ENCODE measurements at places on chromosomes 1 and 21. TPM values are rescaled to one million over a fixed set of nuclear protein-coding genes. Genes with fewer than 3 reads are reported as not detected.

DNA sequence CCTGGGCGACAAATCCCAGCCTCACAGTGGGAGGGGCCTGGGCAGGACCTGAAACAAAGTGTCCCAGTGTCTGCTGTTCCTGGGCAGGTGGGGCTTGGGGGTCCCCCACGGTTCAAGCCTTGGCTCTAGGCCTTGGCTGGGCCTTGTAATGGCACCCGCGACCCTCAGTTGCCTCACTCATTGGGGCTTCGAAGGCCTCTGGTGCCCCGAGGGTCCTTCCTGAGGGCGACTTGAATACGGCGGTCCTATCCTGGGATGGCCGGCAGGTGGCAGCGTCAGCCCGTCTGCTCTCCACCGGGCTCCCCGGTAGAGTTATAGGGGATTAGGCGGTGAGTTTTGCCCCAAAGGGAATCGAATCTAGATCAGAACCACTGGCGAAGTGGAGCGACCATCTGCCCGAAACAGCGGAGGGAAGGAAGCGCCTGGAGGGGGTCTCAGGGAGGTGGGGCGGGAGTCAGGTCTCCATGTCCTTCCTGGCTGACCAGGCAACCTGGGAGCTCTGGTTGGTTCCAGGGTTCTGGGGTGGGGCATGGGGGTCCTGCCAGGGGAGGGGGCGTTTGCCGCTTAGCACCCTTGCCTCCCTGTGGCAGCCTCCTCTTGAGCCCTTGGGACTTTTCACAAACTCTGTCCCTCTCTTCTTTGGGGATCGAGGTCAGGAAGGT lies 2.1 kb upstream of the PEX10 start:
- DNase-seq, result peak; percentile 53

DNA sequence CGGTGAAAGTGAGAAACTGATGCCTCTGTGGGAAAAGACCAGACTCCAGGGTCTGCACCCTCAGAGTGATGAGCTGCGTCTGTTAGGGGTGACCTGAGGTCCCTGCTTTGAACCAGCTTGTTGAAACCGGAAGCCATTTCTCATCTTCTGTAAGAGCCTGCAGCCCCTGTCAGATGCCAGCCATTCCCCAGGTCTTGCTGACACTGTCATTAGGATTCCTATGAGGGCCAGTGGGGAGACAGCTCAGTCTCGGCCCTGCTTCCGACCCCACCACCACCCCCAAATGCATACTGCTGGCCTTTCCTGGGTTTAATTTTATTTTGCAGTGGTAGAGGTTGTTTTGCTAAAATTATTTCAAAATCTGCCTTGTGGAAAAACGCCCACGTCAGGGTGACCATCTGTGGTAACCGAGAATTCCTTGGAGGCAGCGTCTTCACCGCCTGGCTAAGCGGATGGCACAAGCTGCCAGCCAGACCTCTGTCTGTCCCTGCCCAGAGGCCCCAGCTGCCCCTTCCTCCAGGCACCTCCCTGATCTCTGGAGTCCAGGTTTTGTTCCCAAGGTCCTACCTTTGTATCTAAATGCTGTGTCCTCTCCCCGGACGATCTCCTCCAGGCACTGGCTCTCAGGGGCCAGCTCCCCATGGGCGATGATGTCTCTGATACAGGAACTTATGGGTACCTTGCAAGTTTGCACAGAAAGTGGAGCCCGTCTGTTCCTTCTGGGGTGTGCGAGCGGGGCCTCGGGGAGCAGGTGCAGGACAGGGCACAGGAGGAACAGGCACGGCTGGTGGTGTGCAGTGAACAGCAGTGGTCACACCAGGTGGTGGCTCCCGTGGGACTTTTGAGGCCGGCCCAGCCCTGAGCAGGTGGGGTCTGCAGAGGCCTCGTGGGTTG lies 49.9 kb downstream of the PRKCZ start:
- no peak for DNase-seq

GRCh38 chr1:3496916-3497315 lies 42.5 kb downstream of the ARHGEF16 start:
- no peak for DNase-seq

DNA sequence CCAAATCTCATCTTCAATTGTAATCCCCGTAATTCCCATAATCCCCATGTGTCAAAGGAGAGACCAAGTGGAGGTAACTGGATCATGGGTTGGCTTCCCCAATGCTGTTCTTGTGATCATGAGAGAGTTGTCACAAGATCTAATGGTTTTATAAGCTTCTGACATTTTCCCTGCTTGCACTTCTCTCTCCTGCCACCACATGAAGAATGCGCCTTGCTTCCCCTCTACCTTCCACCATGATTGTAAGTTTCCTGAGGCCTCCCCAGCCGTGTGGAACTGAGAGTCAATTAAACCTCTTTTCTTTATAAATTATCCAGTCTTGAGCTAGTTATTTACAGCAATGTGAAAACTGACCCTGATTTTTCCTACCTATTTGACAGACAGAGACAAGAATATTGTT lies 162.5 kb upstream of the SYT6 start:
- DNase-seq, result no peak

DNA sequence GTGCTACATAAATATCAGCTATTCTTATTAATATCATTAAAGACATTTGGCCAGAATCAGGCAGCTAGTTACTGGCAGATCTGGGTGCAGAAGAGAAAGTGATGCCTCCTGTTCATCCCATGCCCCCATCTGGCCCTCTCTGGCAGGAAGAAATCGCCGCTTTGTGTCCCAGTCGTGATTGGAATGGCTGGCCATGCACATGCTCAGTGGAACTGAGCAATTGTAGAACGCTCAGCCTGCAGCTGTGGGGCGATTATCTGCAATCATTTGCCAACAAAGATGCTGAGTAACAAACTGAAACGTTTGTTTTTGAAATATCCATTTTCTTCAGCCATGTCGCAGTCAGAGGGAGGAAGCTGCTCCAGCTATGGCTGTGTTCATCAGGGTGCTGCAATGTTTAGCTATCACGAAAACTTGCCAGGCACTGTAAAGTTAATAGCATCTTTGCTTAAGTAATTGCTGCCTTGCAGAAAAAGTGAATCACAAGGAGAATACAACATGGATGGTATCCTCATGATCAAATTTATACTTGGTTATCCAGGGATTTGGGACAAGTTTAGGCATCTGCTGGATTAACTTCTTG lies 36.5 kb downstream of the NGF start:
- no peak for DNase-seq

DNA sequence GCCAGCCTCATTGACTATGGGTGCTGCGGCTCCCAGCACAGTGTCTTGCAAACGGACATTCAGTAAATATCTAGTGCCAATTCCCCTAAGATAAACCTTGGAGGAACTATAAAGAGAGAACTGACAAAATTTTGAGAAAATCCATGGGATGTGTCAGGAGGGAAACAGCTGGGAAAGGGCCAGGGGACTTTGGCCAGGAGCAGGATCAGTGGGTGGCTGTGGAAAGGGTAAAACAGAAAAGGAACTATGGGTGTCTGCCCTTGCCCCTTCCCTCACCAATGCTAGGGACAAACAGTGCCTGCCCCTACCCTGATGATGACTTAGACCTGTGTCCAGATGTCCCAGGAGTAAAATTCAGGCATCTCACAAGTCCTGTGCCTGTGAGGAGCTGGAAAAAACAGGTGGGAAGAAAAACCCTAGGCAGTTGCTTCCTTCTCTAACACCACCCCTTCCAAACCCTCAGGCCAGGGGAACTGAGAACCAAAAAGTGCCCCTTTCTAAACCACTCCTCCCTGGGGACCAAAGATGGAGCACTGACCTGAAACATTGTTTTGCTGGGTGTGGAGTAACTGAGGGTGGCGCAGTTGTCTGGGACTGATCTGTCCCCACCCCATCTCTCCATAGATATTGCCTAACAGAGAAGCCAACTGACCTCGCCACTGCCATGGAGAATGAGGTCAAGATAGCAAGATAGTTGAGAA lies 22.1 kb upstream of the IFNAR2 start:
- no peak for DNase-seq

DNA sequence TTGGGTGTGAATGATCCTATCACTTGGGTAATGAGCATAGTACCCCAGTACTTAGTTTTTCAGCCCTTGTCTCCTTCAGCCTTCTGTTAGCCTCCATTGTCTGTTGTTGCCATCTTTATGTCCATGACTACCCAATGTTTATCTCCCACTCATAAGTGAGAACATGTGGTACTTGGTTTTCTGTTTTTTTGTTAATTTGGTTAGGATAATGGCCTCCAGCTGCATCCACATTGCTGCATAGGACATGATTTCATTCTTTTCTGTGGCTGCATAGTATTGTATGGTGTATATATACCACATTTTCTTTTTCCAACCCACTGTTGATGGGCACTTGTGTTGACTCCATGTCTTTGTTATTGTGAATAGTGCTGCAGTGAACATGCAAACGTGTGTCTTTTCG lies 39.6 kb upstream of the GPR52 start:
- DNase-seq, result no peak

DNA sequence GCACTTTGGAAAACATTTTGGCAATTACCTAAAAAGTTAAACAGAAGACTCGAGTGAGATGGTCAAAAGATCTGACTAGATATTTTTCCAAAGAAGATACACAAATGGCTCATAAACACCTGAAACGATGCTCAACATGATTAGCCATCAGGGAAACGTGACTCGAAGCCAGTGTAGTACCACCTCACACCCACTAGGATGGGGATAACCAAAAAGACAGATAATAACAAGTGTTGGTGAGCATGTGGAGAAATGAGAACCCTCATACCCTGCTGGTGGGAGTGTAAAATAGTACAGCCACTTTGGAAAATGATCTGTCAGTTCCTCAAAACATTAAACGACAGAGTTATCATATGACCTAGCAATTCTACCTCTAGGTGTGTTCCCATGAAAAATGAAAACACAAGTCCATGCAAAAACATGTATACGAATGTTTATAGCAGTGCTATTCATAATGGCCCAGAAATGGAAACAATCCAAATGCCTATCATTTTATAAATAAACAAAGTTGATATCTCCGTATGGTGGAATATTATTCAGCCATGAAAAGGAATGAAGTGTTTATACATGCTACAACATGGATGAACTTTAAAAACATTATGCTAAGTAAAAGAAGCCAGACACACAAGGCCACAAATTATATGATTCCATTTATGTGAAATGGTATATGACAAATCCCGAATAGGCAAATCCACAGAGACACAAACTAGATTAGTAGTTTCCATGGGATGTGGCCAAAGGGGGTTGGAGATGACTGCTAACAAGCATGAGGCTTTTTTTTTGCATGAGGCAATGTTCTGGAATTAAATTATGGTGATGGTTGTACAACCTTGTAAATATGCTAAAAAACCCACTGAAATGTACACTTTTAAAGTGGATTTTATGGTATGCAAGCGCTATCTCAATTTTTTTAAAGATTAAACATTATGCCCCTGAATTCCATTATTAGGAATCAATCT lies 625.3 kb downstream of the KIF26B start:
- peak; percentile 32 for DNase-seq

- no peak for DNase-seq
Observed at GRCh38 chr1:236108027-236108648, 34.2 kb upstream of the GPR137B start.

DNA sequence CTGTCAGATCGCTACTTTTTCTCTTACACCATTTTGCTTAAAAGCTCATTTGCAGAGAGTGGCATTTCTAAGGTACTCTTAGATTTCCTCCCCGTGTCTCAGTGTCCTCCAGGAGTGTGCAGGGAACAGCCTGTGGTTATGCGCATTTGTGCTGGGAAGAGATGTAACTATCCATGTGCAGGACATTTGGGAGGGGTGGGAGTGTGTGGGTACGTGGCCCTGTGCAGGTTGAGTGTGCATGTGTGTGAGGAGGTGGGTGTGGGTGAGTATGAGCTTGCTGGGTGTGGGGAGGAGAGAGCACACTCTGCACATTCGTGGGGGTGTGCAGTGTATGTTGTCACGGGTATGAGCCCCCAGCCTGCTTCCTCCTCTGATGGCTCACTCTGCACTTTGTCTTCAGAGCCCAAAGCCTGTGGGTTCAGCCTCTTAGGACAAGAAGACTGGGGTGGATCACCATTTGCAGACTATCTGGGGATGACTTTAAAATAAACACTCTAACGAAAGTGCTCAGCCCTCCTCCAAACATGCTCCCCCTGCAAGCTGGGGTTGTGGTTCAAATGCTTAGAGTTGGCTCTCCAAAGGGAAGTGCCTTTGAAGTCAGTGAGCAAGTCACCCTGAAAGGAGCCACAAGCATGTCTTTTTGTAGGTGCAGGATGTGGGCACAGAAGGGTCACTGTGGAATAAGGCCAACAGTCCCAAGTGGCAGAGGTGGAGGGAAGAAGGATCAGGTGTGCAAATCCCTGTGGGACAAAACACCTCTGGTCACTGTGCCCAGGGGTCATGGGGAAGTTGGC lies 295.4 kb downstream of the RRAGC start:
- DNase-seq, result no peak

DNA sequence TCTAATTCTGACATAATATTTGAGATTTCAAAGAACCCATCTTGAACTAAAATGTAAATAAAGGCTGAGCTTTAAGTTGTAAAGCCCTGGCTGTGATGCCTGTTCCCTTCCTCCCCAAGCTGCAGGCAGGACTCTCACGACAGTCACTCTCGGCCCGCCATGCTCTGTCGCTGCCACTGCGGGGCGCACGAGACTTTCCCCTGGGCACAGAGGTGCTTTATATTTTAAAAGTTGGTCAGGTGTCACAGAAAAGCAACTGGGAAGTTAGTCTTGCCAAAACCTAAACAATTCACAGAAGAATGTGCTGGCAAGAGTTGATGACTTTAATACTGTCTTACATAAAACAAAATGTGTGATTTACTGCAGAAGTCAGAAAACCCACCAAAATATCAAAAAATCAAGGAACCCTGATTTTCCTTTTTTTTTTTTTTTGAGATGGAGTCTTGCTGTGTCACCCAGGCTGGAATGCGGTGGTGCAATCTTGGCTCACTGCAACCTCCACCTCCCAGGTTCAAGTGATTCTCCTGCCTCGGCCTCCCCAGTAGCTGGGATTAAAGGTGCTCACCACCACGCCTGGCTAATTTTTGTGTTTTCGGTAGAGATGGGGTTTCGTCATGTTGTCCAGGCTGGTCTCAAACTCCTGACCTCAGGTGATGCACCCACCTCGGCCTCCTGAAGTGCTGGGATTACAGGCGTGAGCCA lies 10.7 kb downstream of the LRRC47 start:
- DNase-seq, result no peak

DNA sequence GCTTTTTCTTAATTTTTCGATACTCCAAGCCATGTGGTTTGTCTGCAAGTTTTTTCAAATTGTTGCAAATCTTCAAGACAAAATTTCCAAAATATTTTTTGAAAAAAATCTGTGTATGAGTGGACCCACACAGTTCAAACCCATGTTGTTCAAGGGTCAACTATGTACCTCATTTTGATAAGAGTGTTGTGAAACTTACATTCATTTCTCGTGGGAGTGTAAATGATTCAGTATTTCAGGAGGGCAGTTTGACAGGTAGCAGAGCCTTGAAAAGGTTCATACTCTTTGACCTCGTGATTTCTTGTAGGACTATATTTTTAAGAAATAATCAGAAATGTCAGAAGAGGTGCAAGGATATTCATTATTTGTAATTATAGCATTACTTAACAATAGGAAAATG lies 68.0 kb downstream of the ANGPTL1 start:
- DNase-seq, result no peak

SPRR3 gene
- polyA plus RNA-seq, result not detected

PTGFR gene
- 4.1 TPM for polyA plus RNA-seq

LYPD8 gene
- not detected for polyA plus RNA-seq

CELA3A gene
- not detected for polyA plus RNA-seq

C21orf91 gene
- 11.4 TPM for polyA plus RNA-seq

HCN3 gene
- 0.86 TPM for polyA plus RNA-seq

LDLRAD1 gene
- not detected for polyA plus RNA-seq

LCE4A gene
- polyA plus RNA-seq, result not detected

SVBP gene
- 33.4 TPM for polyA plus RNA-seq

NTNG1 gene
- 12.5 TPM for polyA plus RNA-seq

Measured in fibroblast of lung (primary cell).